ENCODE measurements at places on chromosomes 16 and 17. TPM values are rescaled to one million over a fixed set of nuclear protein-coding genes. Genes with fewer than 3 reads are reported as not detected.

Gene IRX6
- not detected for polyA plus RNA-seq

Gene RRAD
- polyA plus RNA-seq = 0.08 TPM

Gene SBK1
- polyA plus RNA-seq = 34.8 TPM

Gene PSMD3
- 151 TPM for polyA plus RNA-seq

Gene PPM1E
- 5.0 TPM for polyA plus RNA-seq

Gene SLFN12
- polyA plus RNA-seq = 1.3 TPM

Gene GPR139
- 1.9 TPM for polyA plus RNA-seq

Gene BEAN1
- polyA plus RNA-seq = 0.08 TPM

Gene ZNF629
- polyA plus RNA-seq = 11.0 TPM

Gene CBX4
- polyA plus RNA-seq = 3.6 TPM

Gene APOH
- not detected for polyA plus RNA-seq

Gene C16orf89
- 9.9 TPM for polyA plus RNA-seq

Gene THAP11
- 50.8 TPM for polyA plus RNA-seq

Gene CD79B
- polyA plus RNA-seq = 4.4 TPM

Gene ABCA8
- polyA plus RNA-seq = not detected

Gene NLRC3
- polyA plus RNA-seq = 0.25 TPM

Gene CCR7
- 0.12 TPM for polyA plus RNA-seq

Gene KRTAP2-4
- not detected for polyA plus RNA-seq

Gene SLC38A8
- not detected for polyA plus RNA-seq

Gene EVPLL
- 0.13 TPM for polyA plus RNA-seq

Gene DPEP3
- polyA plus RNA-seq = 12.7 TPM

Gene ZNF750
- 0.02 TPM for polyA plus RNA-seq

Gene MFAP4
- 3.1 TPM for polyA plus RNA-seq

Gene ADPRM
- 4.6 TPM for polyA plus RNA-seq

Gene PRR35
- 0.38 TPM for polyA plus RNA-seq

Gene C16orf92
- polyA plus RNA-seq = not detected

Gene CFAP97D1
- polyA plus RNA-seq = 0.02 TPM

Gene GAST
- polyA plus RNA-seq = not detected

Gene FLYWCH1
- polyA plus RNA-seq = 22.2 TPM

Gene MYL4
- polyA plus RNA-seq = 0.12 TPM

Gene EMP2
- 13.5 TPM for polyA plus RNA-seq

Gene TMEM220
- 4.1 TPM for polyA plus RNA-seq

Gene TEX19
- polyA plus RNA-seq = 0.46 TPM

Gene STAT5A
- 4.2 TPM for polyA plus RNA-seq

Gene UTP4
- polyA plus RNA-seq = 71.8 TPM

Gene CTNS
- polyA plus RNA-seq = 13.1 TPM

All from H1 (cell line).